T-helper 22 cell (primary cell): ENCODE measurements at places on chromosomes 12 and 14.

DNA sequence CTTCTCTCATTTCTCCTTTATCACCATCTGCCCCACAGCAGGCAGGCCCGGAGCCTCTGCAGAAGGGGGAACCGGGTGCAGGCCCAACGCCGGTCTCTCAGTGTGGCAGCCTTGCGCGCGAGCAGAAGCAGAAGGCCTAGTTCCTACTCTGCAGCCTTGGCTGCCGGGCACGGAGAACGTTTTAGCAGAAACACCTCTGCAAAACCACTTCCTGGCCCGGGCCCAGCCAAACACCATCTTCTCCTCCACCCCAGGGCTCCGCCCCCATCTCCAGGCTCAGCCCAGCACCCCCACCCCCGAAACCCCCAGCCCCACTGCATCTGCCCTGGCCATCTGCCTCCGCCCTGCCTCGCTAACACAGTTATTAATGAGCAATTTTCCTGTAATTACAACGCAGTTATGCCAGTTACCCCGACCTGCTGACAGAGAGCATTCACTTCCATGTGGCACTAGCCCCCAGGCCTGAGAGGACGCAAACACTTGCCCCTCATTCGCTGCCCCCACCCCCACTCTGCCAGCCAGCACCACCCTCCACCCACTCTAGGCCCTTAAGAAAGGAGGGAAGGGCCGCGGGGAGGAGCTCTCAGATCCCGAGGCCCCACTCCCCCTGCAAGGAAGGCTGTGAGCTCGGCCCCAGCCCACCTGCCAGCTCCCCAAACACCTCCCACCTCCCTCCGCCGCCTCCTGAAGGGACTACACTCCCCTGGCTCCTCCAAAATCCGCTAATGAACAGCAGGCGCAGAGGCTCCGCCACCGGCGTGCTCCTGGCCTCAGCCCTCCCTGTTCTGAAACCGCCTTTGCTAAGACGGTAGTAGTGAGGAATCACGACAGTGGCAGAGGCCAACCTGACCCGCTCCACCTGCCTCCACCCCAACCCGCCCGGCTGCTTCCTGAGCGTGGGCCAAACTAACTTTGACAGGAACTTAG lies 44.7 kb upstream of the FBRSL1 start:
- peak; percentile 60 for DNase-seq

GRCh38 chr14:64218344-64219240 lies 75.6 kb downstream of the ESR2 start:
- no peak for DNase-seq

- no peak for DNase-seq
Observed at GRCh38 chr12:50174971-50175715, 8.0 kb upstream of the CERS5 start.

DNA sequence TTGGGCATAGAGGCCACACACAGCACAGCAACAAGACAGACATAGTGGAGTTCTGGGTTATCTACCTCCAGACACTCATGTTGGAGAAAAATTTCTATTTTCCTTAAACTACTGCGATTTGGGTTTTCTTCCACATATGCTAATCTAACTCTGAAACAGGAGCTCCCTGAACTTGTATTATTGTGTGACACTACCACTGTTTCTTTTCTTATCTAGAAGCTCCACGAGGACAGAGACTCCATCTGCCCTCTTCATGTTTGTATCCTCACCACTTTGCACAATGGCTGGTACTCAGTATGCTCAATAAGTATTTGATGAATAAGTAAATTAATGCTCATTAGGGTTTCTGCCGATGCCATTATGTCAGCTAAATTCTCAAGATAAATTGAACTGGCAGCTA lies 218.6 kb downstream of the PAX9 start:
- no peak for DNase-seq

DNA sequence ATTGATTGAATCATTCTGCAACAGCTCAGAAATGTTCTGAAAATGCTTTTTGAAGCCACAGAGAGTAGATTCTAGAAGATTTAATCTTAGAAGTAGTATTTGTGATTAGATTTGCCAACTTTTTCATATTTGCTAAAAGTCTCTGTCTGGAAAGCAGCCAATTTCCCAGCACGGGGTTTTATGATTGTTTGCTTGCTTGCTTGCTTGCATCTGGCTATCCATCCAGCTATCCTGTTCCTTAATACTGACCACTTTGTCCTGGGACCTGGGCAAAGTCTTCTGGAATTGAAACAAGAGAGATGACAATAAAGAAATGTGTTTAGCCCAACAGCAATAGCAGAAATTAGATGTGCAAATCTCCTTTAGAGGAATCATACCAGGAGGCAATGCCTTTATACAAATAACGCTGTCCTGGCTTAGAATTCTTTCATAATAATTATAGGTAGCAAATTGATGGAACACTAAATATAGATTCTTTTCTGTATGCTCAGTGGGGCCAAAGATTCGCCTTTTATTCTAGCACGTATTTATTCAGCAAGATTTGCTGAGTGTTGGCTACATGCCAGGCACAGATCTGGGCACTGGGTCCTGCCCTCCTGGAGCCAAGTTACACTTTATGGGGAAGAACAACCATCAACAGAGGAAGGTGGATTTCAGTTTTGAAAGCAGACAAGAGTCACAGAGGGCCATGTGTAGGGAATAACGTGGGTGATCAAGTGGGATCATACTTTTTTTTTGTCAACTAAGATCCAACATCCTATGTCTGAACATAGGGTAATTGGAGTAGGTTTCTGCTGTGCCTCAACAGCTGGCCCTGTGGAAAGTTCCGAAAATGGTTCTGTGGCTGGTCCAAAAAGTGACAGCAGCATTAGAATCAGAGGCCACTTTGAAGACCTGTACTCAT lies 25.3 kb downstream of the MYBPC1 start:
- no peak for DNase-seq

DNA sequence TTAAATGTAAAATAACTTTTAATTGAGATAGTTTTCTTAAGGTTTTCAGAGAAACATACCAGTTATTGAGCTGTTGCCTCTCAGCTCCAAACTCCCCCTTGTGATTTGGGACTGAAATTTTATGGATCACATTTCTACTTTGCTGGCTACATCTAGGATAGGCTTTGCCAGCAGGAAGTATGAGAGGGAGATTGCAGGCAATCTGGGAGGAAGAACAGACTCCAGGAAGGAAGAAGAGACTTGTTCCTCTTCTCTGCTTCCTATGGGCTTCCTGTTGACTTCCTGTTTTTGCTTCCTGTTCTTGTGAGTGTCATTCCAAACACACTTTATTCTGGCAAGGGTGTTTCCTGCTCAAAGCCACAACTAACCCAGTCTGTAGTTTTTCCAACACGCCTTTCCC lies 312.9 kb downstream of the ITPR2 start:
- no peak for DNase-seq

DNA sequence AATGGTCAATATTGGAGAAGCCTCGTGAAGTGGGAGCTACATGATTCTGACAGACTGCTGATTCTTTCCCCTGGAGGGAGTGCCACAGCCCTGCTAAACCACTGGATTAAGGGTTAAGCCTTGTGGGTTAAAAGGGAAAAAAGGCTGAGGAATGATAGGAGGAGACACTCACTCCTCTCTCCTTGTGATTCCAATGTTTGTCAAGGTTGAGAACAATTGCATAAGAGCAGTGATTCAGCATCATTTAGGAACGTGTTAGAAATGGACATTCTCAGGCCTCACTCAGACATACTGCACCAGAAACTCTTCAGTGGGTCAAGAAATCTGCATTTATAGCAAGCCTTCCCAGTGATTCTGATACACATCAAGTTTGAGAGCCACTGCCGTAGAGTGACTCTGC lies 87.8 kb upstream of the GZMB start:
- no peak for DNase-seq

GRCh38 chr12:102009796-102010195 lies 52.0 kb downstream of the WASHC3 start:
- no peak for DNase-seq

DNA sequence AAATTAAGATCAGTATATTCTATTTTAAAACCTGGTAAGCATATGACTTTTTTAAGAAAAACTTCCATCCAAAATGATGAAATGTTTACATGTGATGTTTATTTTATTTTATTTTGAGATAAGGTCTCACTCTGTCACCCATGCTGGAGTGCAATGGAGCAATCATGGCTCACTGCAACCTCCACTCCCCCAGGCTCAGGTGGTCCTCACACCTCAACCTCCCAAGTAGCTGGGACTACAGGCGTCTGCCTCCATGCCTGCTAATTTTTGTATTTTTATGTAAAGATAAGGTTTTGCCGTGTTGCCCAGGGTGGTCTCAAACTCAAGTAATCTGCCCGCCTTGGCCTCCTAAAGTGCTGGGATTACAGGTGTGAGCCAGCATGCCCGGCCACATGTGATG lies 141.8 kb downstream of the ZFP36L1 start:
- no peak for DNase-seq

DNA sequence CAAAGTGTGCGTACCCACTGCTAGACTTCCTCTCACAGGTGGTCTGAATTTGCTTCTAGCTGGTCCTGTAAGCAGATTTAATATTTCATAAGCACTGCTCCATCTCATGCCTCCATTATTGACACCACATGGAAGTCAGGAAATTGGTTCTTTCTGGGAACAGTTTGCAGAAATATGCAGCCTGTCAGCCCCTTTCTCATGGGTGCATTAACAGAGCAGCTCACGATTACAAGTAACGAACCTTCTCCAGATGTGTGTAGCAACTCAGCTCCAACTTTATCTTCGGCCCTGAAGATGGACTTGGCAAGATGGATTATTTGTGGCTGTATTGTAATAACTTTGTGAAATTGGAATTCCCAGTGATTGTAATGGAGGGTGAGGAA lies 214.5 kb upstream of the DDHD1 start:
- no peak for DNase-seq

DNA sequence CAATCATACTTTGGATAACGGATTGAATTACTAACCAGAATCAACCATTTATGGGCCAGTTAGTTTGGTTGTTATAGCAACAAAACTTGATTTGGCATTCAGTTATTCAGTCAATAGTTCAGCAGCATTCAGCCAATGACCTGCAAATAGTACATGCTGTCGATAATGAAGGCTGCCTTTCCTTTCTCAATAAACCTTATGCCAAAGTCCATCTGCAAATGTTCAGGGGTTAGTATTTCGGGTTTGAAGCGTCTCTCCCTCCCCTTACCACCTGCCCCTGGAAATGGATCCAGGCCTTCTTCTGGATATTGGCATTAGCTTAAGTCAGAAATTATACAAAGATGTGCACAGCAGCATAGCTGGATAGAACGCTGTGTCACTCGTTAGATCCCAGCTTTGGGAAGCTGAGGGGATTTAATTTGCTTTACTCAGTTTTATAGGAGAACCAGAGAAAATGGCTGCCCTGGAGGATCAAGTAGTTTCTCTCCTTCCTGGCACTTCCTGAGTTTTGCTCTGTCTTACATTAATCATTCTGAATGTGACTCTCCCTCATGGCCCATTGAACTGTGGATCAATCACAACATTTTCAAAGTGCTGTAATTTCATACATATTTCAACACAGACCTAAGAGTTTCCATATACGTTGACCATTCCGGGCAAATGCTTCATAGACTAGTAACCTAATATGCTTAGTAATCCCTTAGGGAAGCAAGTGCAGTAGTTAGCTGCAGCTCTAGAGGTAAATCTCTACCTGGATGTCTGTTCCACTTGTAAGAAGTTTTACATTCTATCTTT lies 46.7 kb upstream of the PTPRR start:
- no peak for DNase-seq

- DNase-seq = no peak
Observed at GRCh38 chr12:15613981-15614380, 175.2 kb downstream of the EPS8 start.

DNA sequence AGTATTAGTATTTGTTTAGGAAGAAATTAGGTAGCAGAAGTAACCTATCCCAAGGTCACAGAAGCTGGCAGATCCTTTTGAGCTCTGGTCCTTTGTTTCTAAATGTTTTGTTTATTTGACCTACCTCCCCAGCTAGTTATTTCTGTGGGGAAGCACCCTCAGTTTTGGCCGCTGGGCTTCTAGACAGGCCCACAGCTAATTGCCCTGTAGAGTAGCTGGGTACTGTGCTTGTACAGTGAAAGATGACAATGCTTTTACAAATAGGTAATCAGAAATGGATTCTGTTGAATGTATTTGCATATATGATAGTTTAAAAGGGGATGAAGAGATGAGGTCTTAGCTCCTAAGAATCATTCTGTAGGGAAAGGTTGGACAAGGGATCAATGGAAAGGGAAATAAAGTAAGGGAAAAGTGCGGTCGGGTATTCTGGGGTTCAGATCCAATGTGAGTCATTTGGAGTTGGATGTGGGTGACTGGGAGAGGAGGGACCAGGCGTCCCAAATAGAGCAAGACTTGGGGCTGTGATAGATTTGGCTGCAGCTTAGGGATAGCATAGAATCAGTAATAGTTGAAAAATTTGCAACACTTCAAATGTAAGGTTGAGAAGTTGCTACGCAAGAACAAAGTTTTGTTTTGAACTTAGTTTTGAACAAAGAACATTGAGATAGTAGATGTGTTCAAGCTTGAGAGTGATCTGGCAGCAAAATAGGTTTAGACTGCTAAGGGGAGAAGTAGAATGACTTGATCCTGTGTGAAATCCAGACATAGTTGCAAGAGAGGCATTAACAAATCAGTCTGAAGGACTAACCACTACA lies 3.6 kb downstream of the NUDT4 start:
- no peak for DNase-seq

DNA sequence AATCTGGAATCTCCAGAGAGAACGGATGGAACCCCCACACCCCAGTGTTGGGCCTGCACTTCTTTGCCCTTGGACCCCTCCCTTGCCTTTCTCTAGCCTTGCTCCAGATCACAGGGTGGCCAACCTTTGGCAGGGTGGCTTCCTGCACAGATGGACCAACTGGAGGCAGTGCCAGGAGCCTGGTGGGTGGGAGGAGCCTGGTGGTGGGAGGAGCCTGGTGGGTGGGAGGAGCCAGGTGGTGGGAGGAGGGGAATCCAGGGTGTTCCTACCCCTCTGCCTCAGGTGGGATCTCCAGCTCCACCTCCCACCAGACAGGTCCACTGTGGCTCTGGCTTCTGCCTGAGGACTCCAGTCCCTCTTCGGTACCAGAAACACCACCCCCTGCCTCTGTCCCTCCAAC lies 15.0 kb upstream of the ORAI1 start:
- no peak for DNase-seq

DNA sequence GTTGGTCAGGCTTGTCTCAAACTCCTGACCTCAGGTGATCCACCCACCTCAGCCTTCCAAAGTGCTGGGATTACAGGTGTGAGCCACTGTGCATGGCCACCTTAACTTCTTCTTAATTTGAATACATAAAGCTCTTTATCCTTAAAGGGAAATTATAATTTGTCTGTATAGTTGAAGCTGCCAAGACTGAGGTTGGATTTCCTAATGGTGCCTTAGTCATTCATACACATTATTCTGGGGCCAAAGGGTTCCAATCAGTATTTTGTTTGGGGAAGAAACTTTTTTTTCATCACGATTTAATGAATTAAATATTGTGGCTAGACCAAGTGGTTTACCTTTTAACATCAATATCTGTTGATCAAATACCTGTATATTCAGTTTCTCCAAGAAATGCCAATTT lies 135.9 kb downstream of the SYT1 start:
- DNase-seq = no peak

DNA sequence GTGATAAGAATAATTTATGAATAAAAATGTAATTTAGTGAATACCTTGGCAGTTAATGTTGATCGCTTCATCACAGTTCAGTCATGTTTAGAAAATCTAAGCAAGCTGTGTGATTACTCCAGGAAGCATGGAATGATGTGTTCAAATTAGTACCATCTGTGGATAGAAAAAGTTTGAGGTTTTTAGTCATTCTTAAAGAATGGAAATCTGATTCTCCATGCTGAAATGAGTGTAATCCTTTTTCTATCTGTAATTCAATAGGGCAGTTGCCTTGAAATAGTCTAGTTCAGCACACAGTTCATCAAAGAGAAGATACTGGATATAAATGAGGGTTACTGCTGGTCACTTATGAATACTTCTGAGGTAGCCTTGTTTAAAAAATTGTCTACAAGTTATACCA lies 127.2 kb upstream of the MYF6 start:
- DNase-seq = no peak

GRCh38 chr14:101098641-101099040 lies 195.1 kb upstream of the RTL1 start:
- no peak for DNase-seq
